ENCODE measurements at places on chromosomes 3 and 15. TPM values are rescaled to one million over a fixed set of nuclear protein-coding genes. Genes with fewer than 3 reads are reported as not detected.

DCBLD2 gene
- 258 TPM for total RNA-seq

GHSR gene
- total RNA-seq: not detected

FGF12 gene
- 0.39 TPM for total RNA-seq

ROPN1 gene
- not detected for total RNA-seq

XYLB gene
- 4.9 TPM for total RNA-seq

STRA6 gene
- total RNA-seq: 78.9 TPM

GXYLT2 gene
- total RNA-seq: 1.1 TPM

LIPH gene
- total RNA-seq: 5.1 TPM

TLR9 gene
- total RNA-seq: 0.02 TPM

IP6K1 gene
- total RNA-seq: 23.3 TPM

ZMYND10 gene
- total RNA-seq: 1.1 TPM

GPR149 gene
- not detected for total RNA-seq

PRSS50 gene
- not detected for total RNA-seq

SYNPR gene
- not detected for total RNA-seq

GHRL gene
- not detected for total RNA-seq

MCF2L2 gene
- total RNA-seq: 0.13 TPM

CCDC54 gene
- not detected for total RNA-seq

PAQR5 gene
- 102 TPM for total RNA-seq

SEMA3G gene
- 0.16 TPM for total RNA-seq

PLIN1 gene
- total RNA-seq: 0.15 TPM

HTR3E gene
- not detected for total RNA-seq

CYP8B1 gene
- not detected for total RNA-seq

CAND2 gene
- 0.37 TPM for total RNA-seq

RGMA gene
- 0.31 TPM for total RNA-seq

CHRNA3 gene
- total RNA-seq: 0.82 TPM

NR2E3 gene
- total RNA-seq: 0.31 TPM

HTR3C gene
- not detected for total RNA-seq

ADCY5 gene
- 0.54 TPM for total RNA-seq
